ENCODE measurements at places on chromosomes 16 and 17. TPM values are rescaled to one million over a fixed set of nuclear protein-coding genes. Genes with fewer than 3 reads are reported as not detected.

DNA sequence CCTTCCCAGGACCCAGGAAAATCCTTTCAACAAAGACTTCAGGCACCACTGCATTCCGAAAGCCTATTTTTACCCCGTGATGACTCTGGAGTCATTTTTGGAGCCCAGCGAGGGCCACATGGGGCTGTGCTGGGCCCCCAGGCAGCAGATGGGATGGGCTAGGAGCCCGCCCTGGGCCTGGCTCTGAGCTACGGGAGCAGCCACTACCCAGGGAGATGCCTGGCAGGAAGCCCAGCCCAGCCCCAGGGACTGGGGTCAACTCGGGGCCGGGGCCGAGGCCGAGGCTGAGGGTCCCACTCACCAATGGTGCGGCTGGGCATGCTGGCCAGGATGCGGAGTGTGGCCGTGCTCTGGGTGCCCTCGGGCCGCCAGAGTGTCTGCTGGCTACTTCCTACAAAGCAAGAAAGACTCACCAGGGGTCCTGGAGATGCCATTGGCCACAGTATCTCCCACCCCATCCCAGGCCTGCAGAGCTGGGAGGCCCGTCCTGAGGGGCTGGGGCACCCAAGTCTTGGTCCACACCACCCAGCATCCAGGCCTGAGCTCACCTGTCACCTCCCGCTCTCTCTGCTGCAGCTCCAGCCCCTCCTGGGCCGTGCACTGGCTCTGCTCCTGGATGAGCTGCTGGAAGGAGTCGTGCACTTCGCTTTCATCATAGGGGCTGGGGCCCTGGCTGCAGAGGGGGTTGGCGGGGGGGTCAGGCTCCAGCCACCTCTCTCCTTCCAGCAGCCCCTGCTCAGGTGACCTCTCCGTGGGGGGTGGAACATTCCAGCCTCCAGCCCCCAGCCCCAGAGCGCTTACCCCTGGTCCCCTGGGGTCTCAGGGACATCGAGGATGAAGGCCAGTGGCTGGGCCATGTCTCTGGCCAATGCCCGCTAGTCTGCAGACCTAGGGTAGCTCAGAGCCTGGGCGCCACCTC is 2.3 kb downstream of the TMC6 start:
- peaks cover 2% of the 10 kb centered on the region for H3K27me3 ChIP-seq
- peaks cover 27% of the 10 kb centered on the region for H3K4me1 ChIP-seq
- no peak for DNase-seq
- peaks cover 55% of the 10 kb centered on the region for H3K36me3 ChIP-seq
- H3K4me3 ChIP-seq: peak overlapping the region; percentile 94
- H3K27ac ChIP-seq: peak overlapping the region; percentile 90

- no peak for DNase-seq
- no peak overlapping the region for H3K4me3 ChIP-seq
- H3K27me3 ChIP-seq: peaks cover 47% of the 10 kb centered on the region
- H3K4me1 ChIP-seq: peaks cover 22% of the 10 kb centered on the region
Measured at GRCh38 chr17:7341842-7342241, 5.5 kb downstream of the ACAP1 start.

GRCh38 chr16:84093879-84094270 is 22.9 kb downstream of the MBTPS1 start:
- no peak overlapping the region for H3K27ac ChIP-seq
- peaks cover 27% of the 10 kb centered on the region for H3K4me1 ChIP-seq
- DNase-seq: no peak

DNA sequence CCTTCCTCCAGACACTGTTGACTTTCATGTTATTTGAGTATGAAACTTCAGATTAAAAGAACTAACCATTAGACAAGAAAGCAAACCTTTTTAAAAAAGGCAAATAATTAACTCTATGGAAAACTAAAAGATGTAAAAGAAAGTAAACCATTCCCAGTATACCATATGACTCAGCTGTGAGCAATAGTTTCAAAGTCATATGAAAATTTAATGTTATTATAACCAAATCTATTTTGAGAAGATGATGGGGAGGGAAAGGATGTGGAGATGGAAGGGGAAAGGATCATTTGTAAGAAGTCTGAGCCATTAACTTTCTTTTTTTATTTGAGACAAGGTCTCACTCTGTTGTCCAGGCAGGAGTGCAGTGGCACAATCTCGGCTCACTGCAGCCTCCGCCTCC is 131.8 kb downstream of the IRX5 start:
- no peaks in the 10 kb centered on the region for H3K4me1 ChIP-seq
- H3K27me3 ChIP-seq: peaks cover 1% of the 10 kb centered on the region
- H3K36me3 ChIP-seq: no peaks in the 10 kb centered on the region
- no peak overlapping the region for H3K27ac ChIP-seq

DNA sequence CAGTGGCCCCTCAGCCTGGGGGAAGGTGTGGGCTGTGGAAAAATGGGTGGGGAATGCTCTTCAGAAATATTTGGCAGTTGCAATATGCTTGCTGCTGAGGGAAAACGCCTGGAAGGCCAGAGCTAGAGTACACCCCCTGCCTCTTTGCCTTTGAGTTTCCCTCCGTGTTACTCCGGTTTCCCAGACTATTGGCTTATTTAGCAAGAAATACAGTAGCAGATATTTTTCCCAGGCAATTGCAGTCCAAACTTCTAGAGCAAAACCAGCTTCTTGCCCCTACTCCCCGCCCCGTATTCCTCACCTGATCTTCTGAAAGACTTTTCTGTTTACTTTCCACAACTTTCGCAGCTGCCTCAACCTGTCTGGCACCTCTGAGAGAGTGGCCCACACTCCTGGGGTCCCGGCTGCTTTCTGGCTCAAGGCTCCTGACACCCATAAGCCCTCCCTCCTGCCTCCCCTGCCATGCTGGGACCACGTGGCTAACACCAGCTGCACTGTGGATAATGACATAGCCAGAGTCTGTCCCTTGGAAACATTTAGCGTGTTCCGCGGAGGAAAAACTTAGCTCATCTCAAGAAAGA is 45.8 kb upstream of the HELZ start:
- no peak overlapping the region for H3K27ac ChIP-seq
- H3K36me3 ChIP-seq: no peaks in the 10 kb centered on the region
- peaks cover 3% of the 10 kb centered on the region for H3K4me1 ChIP-seq
- no peak overlapping the region for H3K4me3 ChIP-seq

DNA sequence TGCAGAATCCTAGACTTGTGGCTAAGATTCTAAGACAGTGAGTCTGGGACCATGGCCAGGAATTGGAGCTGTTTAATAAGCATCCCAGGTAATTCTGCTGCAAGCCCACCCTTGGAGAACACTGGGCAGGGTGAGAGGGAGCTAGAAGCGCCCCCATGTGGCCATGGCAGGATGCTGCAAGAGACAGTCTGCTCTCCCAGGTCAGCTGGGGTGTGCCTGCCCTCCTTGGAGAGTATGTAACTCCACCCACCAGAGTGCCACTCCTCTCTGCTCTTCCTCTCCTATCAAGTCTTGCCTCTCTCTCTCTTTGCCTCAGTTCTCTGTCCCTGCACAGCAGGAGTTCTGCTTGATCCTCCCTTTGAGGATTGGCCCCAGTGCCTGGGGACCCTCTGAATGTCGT is 14.9 kb downstream of the RCVRN start:
- no peaks in the 10 kb centered on the region for H3K36me3 ChIP-seq
- H3K4me3 ChIP-seq: no peak overlapping the region
- H3K27ac ChIP-seq: no peak overlapping the region
- H3K27me3 ChIP-seq: no peaks in the 10 kb centered on the region

DNA sequence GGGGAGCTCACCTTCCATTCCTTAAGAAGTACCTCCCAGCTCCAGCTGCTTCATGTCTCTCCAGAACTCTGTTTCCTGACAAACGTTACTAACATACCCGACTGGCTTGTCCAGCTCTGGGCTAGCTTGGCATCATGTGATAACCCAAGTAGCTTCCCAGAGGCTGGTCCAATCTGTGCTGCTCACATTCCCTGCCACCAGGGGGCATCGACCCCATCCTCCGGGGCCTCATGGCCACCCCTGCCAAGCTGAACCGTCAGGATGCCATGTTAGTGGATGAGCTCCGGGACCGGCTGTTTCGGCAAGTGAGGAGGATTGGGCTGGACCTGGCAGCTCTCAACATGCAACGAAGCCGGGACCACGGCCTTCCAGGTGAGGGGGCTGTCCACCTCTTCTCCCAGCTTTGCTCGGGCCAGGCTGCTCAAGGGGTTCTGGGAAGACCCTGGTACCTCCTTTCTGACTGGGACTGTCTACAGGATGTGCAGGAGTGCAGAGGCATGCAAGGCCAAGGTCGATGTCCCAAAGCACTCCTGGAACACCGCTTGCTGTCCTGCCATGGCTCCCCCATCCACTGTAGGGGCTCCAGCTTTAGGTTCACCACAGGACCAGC is 7.6 kb downstream of the EPX start:
- no peaks in the 10 kb centered on the region for H3K36me3 ChIP-seq
- no peak overlapping the region for H3K4me3 ChIP-seq
- DNase-seq: no peak
- no peaks in the 10 kb centered on the region for H3K4me1 ChIP-seq

DNA sequence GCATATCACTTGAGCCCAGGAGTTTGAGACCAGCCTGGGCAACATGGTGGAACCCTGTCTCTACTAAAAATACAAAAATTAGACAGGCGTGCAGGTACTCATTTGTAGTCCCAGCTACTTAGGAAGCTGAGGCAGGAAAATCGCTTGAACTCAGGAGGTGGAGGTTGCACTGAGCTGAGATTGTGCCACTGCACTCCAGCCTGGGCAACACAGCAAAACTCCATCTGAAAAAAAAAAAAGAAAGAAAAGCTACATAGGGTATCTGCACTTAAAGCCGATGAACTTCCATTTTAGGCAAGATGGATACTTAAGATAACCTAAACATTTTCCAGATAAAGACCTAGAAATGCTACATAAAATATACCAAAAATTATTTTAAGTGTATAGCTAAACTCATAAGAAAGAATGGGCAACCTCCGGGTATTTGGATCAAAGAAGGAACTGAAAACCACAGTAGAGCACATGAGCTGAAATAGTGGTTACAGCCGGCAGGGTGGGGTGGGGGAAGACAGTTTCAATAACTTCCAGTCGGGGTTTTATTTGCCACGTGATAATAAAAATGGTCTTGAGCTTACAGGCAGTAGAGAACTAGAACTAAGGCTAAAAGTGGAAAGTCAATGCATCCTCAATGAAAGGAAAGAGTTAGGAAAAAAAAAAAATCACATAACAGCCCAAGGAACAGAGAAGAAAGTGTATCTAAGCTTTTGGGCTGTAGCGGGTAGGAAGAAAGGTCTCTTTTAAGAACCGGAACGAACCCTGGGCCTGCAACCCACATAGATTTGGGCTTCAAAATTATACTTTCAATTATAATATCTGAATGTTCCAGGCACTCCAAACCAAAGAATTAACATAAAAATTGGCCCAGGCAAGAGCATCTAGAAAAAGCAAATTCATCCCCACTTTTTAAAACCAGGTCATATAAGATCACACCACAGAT is 53.1 kb downstream of the CFDP1 start:
- H3K4me1 ChIP-seq: peaks cover 6% of the 10 kb centered on the region
- no peaks in the 10 kb centered on the region for H3K36me3 ChIP-seq
- H3K27me3 ChIP-seq: no peaks in the 10 kb centered on the region

DNA sequence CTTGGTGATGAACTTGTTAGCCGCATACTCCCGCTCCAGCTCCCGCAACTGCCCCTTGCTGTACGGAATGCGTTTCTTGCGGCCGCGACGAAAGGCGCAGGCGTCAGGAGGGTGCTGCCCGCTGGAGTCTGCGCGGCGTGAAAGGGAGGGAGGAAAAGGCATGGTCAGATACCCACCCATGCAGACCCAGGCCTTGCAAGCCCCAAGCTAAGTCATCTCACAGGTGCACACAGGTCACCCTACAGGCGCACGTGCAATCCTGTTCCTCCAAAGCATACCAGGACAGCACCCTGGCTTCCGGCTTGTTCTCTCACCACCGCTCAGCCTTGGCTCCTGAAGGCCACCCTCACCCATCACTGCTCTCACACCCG is 1.6 kb downstream of the HOXB13 start:
- H3K27me3 ChIP-seq: peaks cover 98% of the 10 kb centered on the region
- peaks cover 9% of the 10 kb centered on the region for H3K4me1 ChIP-seq
- H3K4me3 ChIP-seq: no peak overlapping the region
- H3K27ac ChIP-seq: no peak overlapping the region

The KIAA0513 gene
- total RNA-seq: 31.7 TPM

The SRCAP gene
- 67.4 TPM for total RNA-seq

The ALDH3A1 gene
- total RNA-seq: 1.2 TPM

The MBTPS1 gene
- 86.4 TPM for total RNA-seq
